ENCODE measurements at places on chromosomes 11 and 22.
A peak's percentile ranks its signal among the peaks of the same experiment; 100 is the strongest.

GRCh38 chr11:12220305-12220704 lies 109.9 kb downstream of the MICAL2 start:
- DNase-seq: no peak

GRCh38 chr22:48490500-48491411 lies 1336.9 kb downstream of the BRD1 start:
- no peak for DNase-seq

DNA sequence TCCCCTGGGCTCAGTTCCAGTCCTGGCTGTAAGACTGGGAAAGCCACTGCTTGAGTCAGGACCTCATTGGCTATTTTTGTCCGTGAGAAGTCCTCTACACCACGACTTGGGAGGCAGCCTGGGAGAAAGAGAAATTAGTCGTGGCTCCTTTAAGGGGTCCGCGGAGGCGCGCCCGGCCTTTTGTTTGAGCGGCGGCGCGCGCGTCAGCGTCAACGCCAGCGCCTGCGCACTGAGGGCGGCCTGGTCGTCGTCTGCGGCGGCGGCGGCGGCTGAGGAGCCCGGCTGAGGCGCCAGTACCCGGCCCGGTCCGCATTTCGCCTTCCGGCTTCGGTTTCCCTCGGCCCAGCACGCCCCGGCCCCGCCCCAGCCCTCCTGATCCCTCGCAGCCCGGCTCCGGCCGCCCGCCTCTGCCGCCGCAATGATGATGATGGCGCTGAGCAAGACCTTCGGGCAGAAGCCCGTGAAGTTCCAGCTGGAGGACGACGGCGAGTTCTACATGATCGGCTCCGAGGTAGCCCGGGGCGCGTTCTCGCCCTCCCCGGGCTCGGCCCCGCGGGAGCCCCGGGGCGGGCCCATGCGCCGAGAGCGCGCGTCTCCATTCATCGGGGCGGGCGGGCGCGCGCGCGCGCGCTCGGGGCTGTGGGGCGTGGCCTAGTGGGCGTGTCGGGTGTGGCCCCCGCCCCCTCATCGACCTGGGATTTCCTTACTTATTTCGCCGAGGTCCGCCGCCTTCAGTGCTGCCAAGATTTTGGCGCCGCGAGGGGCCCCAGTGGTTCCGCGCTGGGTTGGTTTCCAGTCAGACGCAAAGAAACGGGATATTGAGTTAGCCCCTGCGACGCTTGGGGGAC lies at the start of gene SMARCB1:
Gene SMARCB1, plus strand, starts transcription at position 215 of the 848 bp plus-strand sequence. Its CDS starts 204 bp downstream, at position 419.
- DNase-seq: peak; percentile 97

- DNase-seq: no peak
Measured at GRCh38 chr11:130022799-130023198, 20.2 kb upstream of the PRDM10 start.

DNA sequence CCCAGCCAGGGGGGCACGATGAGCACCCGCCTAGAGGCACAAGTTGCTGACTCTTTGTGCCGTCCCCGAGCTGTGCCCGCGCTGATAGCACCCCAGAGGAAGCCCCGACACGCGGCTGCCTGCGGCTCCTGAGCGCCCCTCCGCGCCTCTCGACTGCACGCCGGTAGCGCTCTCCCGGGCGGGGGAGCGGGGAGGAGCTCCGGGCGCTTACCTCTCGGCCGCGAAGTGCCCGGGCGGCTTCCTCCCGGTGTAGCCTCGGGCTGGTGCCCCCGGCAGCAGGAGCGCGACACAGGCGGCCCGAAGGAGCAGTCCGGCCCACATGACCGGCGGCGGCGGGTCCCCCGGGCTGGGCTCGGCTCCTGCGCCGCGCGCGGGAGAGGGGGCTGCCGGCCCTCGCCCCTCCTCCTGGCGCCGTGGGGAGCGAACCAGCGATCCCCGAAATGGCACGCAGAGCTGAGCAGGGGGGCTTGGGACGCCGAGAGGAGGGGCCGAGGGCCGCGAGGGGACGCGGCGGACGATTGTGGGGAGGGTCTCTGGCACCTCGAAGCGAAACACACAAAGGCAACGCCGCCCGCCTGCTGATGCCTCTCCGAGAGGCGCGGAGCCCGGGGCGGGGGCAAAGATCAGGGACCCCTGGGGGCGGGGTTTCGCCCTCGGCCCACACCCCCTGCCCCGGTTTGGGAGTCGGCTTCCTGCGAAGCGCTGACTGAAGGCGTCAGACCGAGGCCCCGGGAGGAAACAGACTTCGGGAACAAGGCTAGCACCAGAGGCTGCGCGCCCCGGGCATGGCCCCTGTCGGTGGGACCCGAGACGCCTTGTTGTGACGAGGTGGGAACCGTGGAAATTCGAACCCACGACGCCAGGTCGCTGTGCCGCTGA lies at the start of gene VWCE:
Gene VWCE, minus strand, starts transcription at position 600 of the 879 bp plus-strand sequence. Its CDS starts 279 bp downstream, at position 321.
- DNase-seq: peak; percentile 93

- DNase-seq: no peak
Measured at GRCh38 chr11:35170503-35170902, 31.5 kb downstream of the CD44 start.

GRCh38 chr11:81092522-81092921 lies 1641.1 kb downstream of the FAM181B start:
- DNase-seq: no peak

DNA sequence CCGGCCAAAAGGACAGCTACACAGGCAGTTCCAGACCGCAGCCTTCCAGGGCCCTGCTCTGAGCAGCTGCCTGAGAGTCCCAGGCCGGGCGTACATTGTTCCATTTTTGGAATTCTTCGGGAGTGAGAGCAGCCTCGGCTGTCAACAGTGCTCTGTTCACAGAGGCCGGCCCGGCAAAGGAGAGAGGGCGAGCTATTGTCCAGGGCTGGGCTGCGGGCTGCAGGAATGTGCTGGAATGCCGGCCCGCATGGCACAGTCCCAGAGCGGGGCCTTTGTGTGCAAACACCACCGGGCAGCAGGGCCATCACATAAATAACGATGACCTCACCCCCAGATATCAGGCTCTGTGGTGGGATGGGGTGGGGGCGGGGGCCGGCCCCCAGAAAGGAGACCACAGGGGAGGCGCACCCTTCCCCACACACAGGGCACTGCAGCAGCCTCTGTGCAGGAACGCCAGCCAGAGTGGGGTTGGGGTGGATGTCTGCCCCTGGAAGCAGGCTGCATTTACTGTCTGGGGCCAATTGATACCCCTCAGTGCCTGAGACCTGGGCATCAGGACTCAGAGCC lies 15.8 kb downstream of the LINC01488 start:
- DNase-seq: peak; percentile 97

DNA sequence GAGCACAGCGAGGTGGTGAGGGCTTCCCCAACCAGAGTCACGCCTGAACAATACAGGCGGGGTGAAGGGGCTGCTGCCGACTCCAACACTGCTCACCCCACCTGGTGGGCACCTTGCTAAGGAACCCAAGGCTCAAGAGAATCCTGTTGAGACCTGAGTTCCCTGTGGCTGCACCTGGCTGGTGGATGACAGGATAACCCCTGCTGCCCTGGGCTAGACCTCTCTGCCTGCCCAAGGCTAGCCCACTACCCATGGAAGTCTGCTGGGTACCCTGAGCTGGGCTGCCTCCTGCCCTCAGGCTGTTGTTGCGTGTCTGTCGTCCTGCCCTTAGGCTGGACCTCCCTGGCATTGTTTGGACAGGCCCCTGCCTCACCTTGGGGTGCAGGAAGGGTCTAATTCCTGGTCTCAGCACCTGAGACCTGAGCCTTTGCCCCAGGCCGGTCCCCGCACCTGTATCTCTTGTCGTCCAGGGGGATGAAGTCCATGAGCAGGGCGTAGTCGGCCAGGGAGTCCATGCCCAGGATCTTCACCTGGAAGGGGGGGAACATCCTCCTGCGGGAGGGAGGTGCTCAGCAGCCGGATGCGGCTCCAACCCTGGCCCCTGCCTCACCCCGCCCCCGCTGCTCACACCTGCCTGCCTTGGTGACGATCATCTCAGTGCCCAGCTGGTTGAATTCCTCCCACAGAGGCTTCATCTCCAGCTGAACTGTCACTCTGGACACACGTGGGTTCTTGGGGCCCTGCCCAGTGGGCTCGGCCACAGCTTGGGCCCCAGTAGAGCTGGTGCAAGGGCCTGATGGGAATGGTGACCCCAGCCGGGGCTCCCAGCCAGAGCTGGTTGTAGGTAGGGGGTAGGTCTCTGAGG lies 4.9 kb upstream of the NUDT8 start:
- DNase-seq: no peak

- no peak for DNase-seq
Measured at GRCh38 chr11:59802639-59803176, 7.9 kb downstream of the MRPL16 start.

DNA sequence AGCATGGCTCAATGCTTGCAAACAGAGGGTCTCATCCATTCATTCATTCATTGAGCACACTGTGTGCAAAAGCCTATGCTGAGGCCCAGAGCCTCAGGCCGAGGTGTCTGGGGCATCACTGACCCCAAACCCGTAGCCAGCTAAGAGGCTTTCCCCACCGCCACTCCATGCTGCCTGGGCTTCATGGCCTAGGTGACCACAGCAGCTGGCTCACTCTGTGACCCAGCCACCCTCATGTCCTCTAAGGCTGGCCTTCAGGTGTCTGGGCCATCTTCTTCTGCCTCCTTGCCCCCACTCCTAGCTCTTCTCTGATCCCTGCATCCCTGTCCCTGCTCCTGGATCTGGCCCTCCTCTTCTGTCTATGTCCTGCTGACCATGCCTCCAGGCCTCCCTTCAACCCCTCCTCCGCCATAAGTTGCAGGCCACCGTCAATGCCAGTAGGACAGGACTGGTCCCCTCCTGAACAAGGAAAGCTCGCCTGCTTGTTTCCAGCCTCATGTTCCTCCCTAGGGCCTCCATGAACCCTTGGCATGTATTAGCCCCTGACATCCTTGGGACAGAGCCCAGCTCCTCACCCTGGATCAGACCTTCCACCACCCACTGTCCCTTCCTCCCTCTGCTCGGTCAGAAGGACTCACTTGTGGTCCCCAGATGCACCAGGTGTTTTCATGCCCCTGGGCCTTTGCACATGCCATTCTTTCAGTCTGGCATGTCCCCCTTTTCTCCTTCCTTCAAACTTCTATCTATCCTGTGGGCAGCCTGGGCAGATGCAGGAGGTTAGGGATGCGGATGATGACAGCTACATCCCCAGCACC lies 92.8 kb downstream of the MYEOV start:
- no peak for DNase-seq

GRCh38 chr11:107427569-107428180 lies 29.9 kb downstream of the CWF19L2 start:
- no peak for DNase-seq

- DNase-seq: no peak
Measured at GRCh38 chr11:131579932-131580387, 209.5 kb downstream of the NTM start.

DNA sequence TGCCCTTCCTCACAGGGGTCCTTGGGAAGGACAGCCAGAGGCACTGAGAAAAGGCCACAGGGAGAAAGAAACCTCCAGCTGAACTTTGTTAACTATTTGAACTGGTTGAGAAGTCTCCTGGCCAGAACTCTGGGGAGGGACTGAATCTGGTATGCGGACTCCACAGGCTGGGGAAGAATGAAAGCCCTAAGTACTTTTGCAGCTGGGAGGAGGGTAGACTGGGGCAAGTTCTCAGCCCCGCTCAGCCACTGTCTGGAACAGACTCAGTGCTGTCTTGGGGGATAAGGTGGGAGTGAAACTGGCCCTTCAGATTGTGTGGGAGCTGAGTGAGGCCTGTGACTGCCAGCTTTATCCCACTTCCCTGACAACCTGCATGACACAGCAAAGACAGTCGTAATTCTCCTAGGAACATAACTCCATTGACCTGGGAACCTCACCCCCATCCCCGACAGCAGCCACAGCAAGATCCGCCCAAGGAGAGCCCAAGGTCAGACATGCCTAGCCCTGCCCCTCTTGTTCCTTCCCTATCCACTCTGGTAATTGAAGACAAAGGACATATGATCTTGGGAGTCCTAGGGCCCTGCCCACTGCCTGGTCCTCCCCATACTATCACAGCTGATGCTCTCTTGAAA lies 475.1 kb upstream of the CNTN5 start:
- DNase-seq: no peak

- no peak for DNase-seq
Measured at GRCh38 chr11:68890490-68891231, 13.0 kb downstream of the MRPL21 start.

- DNase-seq: no peak
Measured at GRCh38 chr11:77851503-77851902, 30.6 kb downstream of the AAMDC start.

DNA sequence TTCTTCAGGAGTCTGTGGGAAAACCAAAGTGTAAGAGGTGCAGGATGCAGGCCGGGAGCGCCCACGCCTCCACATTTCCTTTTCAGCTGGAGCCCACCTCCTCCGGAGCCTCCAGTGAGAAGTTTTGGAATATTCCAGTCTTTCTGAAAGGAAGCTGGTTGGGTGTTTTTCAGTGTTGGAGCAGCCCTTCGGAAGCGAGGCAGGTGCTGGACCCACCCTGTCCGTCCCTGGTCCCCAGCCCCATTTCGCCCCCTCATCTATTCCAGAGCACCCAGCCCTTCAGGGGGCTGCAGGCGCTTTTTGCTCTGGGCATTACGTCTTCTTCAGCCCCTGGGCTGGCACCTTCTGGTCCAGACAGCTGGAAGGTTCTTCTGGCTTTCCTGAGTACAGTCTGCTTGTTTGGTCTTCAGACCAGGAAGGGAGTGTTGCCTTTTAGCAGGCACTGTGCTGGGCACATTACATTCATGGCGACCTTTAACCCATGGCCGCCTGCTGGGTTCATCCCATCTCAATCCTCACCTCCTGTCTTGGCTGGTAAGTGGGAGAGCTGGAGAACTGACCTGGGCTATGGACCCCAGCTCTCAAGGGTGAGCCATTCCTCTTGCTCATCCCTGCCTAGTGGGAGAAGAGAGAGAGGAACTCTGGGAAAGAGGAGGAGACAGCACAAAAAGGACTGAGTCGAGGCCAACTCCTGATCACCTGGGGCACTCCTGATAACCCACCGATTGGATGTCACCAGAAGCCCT lies 710 bp upstream of the THY1 start:
- DNase-seq: no peak

GRCh38 chr11:86745571-86745970 lies 54.8 kb upstream of the PRSS23 start:
- DNase-seq: no peak

GRCh38 chr22:46129390-46130041 lies 20.8 kb upstream of the PPARA start:
- no peak for DNase-seq

- DNase-seq: peak; percentile 34
Measured at GRCh38 chr11:16605389-16605893, 133.0 kb upstream of the C11orf58 start.

DNA sequence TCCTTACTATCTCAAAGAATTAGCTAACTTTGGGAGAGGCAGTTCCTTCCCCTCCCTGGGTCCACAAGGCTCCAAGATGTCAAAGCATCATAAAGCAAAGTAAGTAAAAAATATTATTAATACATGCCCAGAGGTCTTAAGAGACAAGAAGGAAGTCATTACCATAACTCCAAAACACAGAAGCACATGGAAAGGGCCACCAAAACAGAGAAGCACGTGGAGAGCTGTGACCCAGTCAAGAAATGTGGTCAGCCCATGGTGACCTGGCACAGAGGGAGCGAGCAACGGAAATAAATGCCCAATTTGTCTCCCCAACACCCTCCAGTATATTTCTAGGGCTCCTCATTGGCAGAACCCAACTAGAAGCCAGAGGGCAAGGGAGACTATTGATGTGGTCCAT lies 277.5 kb upstream of the API5 start:
- DNase-seq: no peak

GRCh38 chr11:76119032-76119431 lies 87.3 kb downstream of the WNT11 start:
- no peak for DNase-seq
